ENCODE measurements at places on chromosomes 1 and 21.

GRCh38 chr1:242462867-242463266 is 61.6 kb downstream of the PLD5 start:
- no peak for DNase-seq

DNA sequence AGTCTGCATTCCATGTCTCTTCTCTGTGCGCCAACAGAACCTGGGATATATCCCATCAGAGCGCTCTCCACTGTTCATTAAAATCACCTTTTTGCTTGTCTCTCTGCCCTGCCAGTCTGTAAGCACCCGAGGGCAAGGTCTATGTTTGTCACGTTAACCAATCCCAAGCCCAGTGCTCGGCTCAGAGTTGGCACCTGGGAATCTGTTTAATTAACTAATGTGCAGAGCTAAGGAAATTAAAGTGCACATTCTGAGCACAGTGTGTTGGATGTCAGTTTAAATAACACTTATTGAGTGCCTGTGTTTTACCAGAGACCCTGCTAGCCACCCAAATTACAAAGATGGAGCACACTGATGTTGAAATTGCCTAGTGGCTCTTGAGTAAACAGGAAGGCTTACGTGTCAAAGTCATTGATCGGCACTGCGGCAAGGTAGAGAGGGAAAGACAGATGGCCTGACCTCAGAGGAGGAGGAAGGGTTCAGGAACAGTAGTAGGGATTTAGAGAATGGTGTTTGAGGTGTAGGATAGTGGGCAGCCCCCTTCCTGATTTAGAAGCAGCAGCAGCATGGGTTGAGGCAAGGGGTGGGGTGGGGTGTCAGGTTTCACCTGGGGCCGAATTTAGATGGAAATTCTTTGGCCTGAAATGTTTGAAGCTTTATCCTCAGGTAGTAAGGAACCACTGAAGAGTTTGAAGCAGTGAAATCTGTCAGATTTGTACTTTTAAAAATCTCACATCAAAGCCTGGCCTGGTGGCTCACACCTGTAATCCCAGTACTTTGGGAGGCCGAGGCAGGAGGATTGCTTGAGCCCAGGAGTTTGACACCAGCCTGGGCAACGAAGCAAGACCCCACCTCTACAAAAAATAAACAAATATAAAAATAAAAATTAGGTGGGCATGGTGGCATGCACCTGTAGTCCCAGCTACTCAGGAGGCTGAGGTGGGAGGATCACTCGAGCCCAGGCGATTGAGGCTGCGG is 7.7 kb downstream of the ARMH1 start:
- no peak for DNase-seq

DNA sequence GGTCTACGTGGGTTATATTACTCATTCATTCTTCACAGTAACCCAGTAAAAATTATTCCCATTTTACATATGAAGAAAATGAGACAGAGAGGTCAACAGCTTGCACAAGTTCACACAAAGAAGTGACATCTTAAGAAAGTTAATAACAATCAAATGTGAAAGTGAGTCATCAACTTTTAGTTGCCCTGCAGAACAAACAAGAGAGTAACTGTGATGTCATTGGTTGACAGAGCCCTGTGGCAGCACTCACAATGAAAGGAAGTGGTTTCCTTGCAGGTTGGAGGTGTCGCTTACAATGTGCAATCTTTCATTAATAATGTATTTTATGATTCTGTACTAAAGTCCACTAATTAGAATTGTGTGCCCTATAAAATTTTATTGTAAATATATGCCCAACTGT is 369.6 kb downstream of the RYR2 start:
- no peak for DNase-seq

DNA sequence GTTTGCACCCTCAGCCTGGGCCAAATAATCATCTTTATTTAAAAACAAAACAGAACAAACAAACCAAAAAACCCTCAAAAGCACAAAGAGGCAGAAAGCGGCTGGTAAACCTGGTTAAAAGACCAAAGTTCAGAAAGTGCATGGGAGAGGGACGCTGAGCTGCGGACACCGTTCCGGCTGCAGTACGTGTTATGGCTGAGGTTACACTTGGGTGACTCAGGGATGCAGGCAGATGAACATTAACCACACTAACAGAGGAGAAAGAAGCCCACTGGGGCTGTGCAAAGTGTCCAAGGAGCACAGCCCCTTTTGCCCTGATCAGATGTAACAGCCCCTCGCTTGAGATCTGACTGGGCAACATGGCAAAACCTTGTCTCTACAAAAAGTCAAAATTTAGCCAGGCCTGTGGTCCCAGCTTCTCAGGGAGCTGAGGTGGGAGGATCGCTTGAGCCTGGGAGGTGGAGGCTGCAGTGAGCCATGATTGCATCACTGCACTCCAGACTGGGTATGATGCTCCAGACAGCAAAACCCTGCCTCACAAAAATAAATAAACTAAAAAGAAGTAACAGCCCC is 28.3 kb downstream of the GPR157 start:
- no peak for DNase-seq

DNA sequence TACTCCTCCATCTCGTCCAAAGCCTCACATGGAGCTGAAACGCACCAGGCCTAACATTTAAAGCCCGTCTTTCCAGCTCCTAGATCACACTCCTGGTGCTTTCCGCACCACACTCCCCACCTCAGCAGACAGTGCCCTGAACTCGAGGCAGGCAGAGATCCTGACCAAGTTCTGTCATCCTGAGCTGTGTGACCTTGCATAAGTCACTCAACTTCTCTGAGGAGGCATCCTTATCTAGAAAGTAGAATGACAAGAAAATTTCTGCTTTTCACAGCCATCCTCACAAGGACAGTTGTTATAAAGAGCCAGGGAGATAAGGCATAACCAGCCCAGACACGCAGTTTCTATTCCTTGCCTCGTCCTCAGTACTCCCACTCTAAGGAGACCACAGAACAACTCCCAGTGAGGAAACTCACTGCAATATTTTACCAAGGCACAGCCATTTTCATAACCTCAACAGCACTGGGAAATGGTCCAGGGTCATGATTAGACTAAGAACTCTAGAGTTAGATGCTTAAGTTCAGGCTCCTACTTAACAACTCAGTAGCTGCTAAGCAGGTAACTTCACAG is 3.1 kb downstream of the LRP8 start:
- no peak for DNase-seq

DNA sequence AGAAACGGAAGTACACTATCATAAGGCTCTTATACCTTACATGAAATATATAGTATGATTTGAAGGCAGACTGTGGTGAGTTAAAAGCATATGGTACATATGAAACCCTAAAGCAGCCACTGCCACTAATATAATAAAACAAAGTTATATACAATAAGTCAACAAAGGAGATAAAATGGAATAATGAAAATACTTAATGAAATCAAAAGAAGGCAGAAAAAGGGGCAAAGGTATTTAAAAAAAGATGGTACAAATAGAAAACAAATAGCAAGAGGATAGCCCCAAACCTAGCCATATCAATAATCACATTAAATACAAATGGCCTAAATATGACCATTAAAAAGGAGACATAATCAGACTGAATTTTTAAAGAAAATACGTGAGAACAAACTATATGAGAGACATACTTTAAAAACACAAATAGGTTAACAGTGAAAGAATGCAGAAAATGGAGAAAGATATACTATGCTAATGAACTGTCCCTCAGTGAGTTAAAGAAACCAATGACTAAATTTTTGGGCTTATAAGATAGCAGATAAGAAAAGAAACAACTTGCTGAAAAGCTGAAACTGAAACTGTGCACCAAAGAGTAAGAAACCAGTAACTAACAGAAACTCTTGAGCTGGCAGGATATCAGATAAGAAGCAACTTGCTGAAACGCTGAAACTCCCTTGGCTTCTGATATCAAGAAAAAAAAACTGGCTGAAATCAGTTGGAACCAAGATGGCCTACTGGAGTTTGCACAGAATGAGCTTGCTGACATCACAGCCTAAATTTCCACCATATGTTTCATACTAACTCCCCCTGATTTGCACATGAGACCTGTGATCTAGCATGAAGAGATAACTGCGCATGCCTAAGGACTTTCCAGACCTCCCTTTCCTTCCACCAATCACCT is 44.3 kb upstream of the IL10 start:
- DNase-seq, result no peak
